ENCODE measurements at places on chromosomes 1 and 21.

GRCh38 chr1:150760013-150760412, 5.6 kb downstream of the CTSS start:
- DNase-seq, result no peak

DNA sequence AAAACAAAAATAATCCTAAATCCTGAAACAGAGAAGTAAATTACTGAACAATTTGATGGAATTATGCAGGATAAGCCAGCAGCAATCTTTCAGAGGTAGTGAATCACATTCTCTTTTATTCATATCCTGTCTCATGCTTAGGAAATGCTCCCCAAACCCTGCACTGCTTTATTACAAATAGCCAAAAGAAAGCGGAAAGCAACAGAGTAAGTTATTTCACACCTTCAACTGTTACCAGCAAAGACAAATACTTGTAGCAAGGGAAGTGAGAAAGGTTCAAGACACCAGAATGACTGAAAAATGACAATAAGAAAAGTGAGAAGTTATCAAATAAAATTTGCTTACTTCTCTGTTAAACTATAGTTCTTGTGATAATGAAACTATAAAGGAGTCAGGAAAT, 6.2 kb downstream of the ZRANB2 start:
- DNase-seq, result no peak

DNA sequence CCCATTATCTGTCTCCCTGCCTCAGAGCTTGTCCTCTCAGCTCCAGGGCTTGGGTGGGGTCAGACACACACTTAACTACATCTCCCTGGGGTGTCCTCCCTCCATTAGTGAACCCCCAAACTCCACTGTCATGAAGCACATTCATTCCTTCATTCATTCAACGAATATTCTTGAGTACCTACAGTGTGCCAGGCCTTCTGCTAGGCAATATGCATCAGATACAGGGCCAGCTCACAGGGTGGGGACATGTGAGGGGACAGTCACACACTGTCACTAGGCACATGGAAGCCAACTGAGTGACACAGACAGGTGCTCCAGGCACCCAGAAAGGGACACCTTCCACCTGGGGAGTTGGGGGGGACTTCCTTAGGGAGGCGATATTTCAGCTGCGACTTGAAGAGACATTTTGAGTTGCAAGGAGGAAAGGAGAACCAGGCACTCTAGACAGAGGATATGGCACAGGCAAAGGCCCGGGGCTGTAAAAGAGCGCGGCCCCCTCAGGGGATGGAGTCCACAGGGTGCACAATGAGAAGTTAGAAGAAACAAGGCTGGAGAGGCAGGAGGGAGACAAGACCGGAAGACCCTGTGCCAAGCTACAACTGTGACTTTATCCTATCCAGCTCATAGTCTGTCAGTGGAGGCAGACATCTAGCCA, 8.7 kb upstream of the S100A8 start:
- no peak for DNase-seq

DNA sequence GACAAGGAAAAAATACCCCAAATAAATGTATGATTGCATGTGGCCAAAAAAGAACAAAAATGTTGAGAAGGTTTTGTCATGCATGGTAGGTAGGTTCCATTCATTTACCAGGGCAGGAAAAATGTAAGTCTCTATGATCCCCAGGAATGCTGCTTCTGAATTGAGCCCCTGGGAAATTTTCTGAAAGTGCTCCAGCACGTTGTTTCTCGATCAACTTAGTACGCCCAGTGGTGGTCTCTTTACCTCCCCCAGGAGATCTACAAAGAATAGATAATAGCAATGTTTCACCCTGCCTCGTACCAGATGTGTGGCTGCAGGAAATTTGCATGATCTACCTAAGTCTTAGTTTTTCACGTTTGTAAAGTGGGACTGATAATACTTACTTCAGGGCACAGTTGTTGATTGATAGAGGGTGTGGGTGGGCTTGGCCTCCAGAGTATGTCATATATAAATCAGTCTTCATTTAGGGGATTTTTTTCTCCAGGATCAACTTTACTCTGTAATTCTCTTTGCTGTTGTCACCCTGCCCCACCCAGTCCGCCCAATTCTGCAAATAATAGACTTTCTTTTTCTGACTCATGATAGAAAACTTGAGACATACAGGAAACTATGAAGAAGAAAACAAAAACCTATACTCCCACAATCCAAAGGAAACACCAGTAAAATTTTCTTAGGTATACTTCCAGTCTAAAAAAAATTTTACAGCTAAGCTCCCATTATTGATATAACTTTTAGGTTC, 462.0 kb upstream of the RUNX1 start:
- DNase-seq, result no peak

GRCh38 chr1:109090196-109091077, at the start of gene TMEM167B:
Gene TMEM167B, plus strand, starts transcription at chr1:109090764. Its CDS starts 109 bp downstream, at chr1:109090873.
- peak; percentile 87 for DNase-seq

DNA sequence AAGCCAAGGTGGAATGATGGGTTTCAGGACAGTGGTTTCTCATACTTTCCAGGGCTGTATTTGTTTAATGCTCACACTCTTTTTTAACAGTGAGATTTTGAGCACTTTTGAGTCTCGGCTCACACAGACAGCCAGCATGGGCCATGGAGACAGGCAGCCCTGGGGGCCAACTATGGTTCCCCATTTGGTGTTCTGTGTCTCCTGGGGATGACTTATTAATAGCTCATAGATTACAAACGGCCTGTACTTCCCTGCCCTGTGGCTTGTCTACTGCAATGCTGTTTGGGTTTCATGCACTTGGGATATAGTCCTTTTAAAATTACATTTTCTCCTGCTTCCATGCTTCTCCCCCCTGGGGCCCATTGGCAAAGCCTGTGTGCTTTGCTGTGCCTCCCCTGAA, 178.3 kb downstream of the KCNJ6 start:
- DNase-seq, result no peak

GRCh38 chr1:44154049-44154448, 12.6 kb upstream of the KLF18 start:
- no peak for DNase-seq

DNA sequence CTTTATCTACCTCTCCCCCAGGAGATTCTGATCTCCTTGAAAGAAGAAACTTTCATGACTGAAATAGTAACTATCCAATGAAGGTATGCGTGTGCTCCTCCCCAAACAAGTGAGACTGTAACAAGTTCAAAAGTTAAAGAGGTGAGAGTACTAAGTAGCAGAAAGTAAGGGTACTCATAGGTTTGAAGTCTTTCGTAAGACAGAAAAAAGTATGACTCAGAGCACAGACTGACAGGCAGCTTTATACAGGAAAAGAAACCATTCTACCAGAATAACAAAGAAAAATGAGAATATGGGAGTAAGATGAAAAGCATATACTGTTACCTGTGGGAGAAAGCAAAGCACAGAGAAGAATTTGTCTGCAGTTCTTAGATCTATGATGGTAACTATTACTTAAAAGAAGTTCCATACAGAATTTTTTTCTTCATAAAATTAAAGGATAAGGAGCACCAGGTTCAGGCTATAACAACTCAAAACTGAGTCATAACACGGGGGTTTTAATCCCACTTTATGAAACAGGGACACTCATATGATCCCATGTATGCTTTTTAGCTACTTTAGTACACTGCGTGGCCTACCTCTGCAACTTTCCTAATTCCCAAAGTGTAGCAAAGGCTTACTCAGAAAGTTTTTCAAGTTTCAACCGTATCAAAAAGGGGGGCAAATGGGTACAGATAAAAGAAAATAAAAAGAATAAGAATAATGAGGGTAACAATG, 52.0 kb downstream of the FOXJ3 start:
- no peak for DNase-seq

DNA sequence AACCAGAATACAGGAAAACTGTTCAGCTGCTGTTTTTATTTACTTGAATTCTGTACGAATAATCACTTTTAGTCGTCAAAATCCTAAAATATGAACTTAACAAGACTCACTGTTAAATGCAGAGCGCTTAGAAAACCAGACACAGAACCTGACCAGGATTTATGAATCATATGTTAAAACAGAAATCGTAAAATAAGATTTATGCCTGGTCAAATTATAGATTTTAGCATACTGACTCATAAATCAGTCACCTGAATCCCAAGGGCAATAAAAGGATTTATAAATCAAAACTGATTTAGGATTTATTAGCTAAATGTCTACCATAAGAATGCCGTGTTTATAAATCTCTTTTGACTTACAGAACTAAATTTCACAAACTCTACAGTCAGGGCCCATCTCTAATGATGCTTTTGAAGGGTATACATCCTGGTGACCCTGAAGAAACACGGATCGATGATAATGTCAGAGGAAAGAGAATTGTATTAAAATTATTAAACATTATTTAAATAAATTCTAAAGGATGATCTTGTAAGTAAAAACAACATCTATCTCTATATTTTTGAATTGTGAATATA, 28.8 kb downstream of the CYYR1 start:
- DNase-seq, result no peak

GRCh38 chr1:109307274-109308021, 637 bp upstream of the MYBPHL start:
- DNase-seq, result no peak

- DNase-seq, result no peak
Measured at GRCh38 chr1:54970901-54971300, 9.5 kb upstream of the TMEM61 start.

DNA sequence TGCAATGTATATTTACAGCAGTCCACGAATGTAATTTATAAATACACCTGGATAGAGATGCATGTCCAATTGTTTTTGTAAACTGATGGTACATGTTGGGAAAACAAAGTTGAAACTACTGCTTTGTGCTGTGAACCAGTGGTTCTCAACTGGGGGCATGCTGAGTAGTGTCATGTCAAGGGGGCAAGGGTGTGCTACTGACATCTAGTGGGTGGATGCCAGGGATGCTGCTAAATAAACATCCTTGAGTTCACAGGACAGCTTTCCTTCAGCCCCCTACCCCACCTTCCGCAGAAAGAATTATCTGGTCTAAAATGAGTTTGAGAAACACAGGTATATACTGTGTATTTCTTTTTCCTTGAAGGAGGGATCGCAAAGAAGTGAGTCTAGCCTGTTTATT, 95.9 kb downstream of the RASAL2 start:
- DNase-seq, result peak; percentile 46

- DNase-seq, result peak; percentile 15
Measured at GRCh38 chr21:25421321-25422028, 185.8 kb downstream of the MRPL39 start.

GRCh38 chr1:112805155-112805853, 90.2 kb upstream of the PPM1J start:
- no peak for DNase-seq

DNA sequence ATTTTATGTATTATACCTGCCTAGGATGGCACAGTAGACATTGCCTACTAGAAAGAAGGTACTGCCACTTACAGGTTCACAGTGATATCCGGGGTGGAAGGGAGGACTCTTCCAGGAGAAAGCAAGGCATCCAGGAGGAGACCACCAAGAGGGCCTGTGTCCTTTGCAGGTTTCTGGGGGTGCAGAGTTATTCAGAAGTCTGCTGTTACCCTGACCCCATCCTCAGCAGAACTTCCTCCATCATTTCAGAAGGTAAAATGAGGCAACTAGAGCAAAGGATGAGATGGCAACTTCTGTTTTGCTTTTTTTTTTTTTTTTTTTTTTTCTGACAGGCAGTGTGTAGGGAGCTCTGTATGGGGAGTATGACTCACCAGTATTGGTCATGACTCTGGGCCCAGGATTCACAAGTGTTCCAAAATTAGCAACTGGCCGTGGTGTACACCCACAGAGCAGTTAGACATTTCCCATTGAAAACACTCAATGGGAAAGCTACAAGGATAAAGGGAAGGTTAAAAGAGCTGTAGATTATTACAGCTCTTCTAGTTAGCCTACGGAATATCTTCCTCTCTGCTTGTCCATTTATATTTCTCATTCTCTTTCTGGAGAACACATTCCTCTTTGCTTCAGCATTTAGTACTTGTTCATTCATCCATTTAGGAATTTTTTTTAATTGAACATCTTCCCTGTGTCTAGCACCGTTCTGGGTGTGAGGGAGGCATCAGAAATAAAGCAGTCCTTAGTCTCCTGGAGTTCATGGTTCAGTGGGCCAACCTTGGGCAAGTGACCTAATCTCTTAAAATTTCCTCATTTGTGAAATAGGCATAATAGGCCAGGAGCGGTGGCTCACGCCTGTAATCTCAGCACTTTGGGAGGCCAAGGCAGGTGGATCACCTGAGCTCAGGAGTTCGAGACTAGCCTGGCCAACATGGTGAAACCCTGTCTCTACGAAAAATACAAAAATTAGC, 50.5 kb upstream of the PPP2R5A start:
- peak; percentile 28 for DNase-seq
